ENCODE measurements at places on chromosomes 6 and 20.

DNA sequence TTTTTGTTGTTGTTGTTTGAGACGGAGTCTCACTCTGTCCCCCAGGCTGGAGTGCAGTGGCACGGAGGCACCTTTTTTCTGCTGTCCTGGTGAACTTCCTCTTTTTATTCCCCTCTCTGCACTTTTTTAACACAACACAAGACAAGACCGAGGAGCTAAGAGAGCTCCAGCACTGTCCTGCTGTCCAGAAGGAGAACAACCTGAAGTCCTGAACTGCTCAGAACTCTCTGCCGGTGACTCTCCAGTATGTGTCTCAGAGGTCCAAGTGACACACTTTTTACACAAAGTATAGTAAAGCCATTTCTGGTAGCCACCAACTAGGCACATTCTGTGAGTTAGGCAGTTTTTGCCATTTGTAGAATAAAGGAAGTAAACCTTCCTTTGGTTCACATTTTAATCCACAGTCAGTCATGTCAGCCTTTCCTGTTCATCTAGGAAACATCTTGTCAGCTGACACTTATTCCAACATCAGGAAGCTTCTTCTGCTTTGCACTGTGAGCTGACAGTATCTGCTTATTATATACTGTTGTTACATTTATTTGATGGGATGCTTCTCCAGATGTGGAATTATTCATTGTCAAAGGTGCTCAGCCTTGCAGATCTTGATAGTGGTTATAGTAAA lies 28.1 kb upstream of the TXNDC5 start:
- no peak overlapping the region for H3K27ac ChIP-seq
- no peaks in the 10 kb centered on the region for H3K27me3 ChIP-seq
- no peaks in the 10 kb centered on the region for H3K4me1 ChIP-seq
- no peak for DNase-seq
- H3K36me3 ChIP-seq, result no peaks in the 10 kb centered on the region

DNA sequence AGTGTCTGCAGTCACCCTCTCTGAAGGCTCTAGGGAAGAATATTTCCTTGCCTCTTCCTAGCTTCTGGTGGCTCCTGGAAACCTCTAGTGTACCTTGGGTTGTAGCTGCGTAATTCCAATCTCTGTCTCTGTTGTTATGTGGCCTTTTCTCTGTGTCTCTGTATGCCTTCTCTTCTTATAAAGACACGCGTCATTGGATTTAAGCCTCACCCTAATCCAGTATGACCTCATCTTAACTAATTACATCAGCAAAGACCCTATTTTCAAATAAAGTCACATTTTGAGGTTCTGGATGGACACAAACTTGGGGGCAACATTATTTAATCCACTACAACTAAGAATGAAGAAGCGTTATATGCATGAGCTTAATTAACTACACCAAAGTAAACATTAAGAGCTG lies 111.4 kb upstream of the ZNF184 start:
- peaks cover 2% of the 10 kb centered on the region for H3K27me3 ChIP-seq
- H3K27ac ChIP-seq, result no peak overlapping the region
- DNase-seq, result no peak
- no peaks in the 10 kb centered on the region for H3K4me1 ChIP-seq

GRCh38 chr6:72133324-72133723 lies 247.0 kb downstream of the RIMS1 start:
- DNase-seq, result no peak
- no peak overlapping the region for H3K27ac ChIP-seq
- H3K4me1 ChIP-seq, result no peaks in the 10 kb centered on the region
- H3K4me3 ChIP-seq, result no peak overlapping the region

DNA sequence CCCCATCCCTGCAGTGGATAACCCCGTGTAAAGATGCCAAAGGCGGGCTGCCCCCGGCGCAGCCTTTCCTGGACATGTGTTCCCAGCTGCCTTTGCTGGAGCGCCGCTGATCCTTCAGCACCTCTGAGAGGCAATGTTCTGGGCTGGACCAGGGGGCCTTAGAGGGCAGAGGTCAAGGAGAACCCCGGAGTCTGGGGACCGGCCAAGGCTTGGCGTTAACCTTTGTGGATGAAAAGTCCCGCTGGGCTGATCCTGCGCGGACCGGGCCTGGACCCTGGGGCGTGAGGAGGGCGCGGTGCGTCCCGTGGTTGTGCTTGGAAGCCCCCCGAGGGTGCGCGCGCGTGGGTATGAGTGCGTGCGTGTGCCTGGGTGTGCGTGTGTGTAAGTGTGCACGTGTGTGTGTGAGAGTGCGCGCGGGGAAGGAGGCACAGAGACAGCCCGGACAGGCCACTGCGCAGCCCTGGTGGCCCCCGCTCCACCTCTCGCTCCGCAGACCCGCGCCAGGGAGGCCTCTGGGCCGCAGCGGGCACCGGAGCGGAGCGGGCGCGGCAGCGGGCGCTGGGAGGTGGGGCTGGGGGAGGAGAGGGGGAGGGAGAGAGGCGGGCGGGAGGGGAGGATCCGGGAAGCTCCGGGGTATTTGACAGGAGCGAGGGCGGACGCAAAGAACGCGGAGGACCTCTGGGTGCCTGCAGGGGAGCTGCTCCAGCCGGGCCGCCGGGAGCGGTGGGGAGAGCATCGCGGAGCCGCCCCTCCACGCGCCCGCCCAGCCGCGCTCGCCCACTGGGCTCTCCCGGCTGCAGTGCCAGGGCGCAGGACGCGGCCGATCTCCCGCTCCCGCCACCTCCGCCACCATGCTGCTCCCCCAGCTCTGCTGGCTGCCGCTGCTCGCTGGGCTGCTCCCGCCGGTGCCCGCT lies at the start of gene SMOC2:
Gene SMOC2, plus strand, starts transcription at position 665 of the 914 bp plus-strand sequence. Its CDS starts 187 bp downstream, at position 852.
- no peak within 1 kb of the TSS for H3K27ac ChIP-seq
- H3K4me3 ChIP-seq, result peak within 1 kb of the TSS; percentile 55
- no peaks in the 10 kb centered on the region for H3K4me1 ChIP-seq
- no peaks in the 10 kb centered on the region for H3K36me3 ChIP-seq
- peak; percentile 46 for DNase-seq
- H3K27me3 ChIP-seq, result peaks cover 63% of the 10 kb centered on the region

GRCh38 chr6:7976485-7977056 lies 66.0 kb upstream of the TXNDC5 start:
- no peaks in the 10 kb centered on the region for H3K4me1 ChIP-seq
- no peaks in the 10 kb centered on the region for H3K27me3 ChIP-seq

DNA sequence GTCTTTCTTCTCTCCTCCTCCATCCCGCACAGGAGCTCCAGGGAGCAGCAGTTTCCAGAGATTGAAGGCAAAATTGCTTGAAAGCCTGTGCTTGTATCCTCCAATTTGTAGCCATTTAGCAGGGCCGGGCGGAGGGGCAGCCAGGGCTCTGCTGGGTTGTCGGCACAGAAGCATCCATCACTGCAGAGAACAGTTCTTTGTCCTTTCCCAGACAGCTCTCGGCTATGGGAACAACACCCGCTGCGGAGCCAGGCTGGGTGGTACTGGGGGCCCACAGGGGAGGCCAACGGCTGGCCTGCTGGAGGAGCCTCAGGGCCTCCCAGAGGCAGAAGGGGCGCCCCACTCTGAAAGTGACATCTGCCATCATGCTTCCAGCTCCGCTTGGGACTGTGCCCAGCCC lies 7.8 kb downstream of the HRH3 start:
- H3K4me1 ChIP-seq, result peaks cover 12% of the 10 kb centered on the region
- no peaks in the 10 kb centered on the region for H3K36me3 ChIP-seq
- H3K27me3 ChIP-seq, result peaks cover 58% of the 10 kb centered on the region
- no peak overlapping the region for H3K27ac ChIP-seq

DNA sequence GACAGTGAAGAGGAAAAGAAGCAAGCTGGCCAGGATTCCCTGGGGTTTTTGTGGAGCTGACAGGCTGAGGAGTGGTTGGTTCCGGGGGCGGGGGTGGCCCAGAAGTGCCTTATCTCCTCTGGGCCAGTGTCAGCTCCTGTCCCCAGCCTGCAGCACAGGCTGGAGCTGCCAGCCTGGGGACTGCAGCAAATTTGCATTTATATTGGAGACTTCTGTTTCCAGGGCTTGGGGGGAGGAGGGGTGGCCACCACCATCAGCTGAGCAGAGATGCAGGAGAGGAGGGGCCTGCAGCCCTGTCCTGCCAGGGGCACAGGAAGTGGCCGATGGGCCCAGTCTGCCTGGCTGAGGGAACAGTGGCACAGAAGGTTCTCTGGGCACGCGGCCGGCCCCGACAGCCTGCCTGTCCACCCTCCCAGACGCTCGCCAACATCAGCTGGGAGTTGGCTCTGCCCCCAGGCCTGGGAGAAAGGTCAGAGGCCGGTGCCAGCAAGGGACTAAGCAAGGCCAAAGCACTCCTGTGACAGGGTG lies 24.3 kb upstream of the SCRT2 start:
- no peaks in the 10 kb centered on the region for H3K36me3 ChIP-seq
- no peaks in the 10 kb centered on the region for H3K27me3 ChIP-seq
- DNase-seq, result peak; percentile 80

DNA sequence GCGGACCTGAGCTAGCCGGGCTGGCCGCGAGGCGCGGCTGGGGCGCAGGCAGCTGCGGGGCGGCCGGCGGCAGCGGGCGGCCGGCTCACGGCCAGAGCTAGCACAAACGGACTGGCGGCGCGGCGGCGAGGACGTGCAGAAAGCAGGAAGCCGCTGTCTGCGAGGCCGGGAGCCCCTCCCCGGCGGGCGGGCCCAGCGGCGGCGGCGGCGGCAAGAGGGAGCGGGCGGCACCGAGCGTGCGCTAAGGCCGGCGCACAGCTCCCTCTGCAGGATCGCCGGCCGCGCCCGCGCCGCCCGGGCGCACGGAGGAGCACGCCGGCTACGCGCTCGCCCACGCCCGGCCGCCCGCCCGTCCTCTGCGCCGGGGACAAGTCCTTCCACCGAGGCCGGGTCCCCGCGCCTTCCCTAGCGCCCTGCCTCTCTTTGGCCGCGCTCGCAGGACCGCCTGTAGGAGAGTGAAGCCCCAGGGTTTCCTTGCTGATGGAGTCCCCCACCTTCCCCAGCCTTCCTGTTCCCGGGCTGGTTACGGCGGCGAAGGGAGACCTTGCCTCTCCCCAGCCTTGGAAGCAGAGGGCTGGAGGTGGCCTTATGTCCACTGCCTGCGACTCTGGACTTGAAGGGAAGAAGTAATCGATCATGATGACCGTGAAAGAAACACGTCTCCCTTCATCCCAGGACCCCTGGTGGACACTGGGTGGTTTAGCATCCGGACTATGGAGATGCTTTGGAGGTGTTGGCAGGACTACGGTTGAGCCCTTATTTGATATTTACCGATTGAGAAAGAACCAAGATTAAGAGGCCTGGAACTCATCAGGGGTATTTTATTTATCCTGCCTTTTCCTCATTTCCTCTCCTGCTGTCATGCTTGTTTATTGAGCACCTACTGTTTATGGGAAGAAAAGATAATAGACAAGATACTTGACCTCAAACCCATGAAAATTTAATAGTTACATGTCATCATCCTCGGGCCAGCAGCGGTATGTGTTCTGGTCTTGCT lies at the start of gene PREP:
Gene PREP, minus strand, starts transcription at position 144 of the 997 bp plus-strand sequence. CDS start 191 bp downstream, outside the sequence.
- H3K4me1 ChIP-seq, result peaks cover 41% of the 10 kb centered on the region
- H3K27me3 ChIP-seq, result no peaks in the 10 kb centered on the region
- H3K27ac ChIP-seq, result peak within 1 kb of the TSS; percentile 95

DNA sequence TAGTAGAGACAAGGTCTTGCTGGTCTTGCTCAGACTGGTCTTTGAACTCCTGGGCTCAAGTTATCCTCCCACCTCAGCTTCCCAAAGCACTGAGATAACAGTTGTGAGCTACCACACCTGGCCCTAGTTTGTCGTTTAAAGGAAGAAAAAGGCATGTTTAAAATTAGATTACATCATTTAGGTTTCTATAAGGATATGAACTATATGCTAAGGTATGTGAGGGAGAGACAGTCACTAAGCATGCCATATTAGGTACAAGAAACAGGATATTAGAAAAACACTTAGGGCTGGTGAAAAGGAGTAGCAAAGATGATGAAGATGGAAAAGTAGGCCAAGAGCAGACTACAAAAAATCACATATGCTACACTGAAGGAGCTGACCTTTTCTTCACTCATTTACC lies 106.4 kb downstream of the ASCC3 start:
- H3K27me3 ChIP-seq, result no peaks in the 10 kb centered on the region
- no peaks in the 10 kb centered on the region for H3K4me1 ChIP-seq
- DNase-seq, result no peak
- no peak overlapping the region for H3K27ac ChIP-seq
- H3K4me3 ChIP-seq, result no peak overlapping the region

GRCh38 chr20:63807654-63808053 lies 23.4 kb downstream of the ZBTB46 start:
- no peaks in the 10 kb centered on the region for H3K4me1 ChIP-seq
- DNase-seq, result no peak
- no peaks in the 10 kb centered on the region for H3K36me3 ChIP-seq

DNA sequence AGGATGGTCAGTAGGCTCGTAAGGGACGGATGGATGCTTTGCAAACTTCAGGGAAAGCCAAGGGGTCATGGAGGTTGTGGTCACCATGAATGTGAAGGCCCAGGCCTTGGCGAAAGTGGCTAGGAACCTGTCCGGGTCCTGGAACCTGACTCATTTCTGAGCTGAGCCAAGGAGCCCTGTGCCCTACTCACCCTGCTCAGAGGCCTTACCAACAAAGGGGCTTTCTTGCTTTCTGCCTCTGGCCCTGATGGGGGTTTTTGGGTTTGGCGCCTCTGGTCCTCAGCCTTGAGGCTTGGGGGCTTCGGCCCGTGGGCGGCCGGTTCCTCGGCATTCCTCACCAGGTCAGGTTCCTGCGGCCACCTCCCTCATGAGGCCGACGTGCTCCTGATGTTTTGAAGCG lies 155.1 kb downstream of the DTNBP1 start:
- no peaks in the 10 kb centered on the region for H3K36me3 ChIP-seq
- H3K27ac ChIP-seq, result no peak overlapping the region
- DNase-seq, result no peak
- no peaks in the 10 kb centered on the region for H3K27me3 ChIP-seq
- peaks cover 71% of the 10 kb centered on the region for H3K4me1 ChIP-seq

- no peaks in the 10 kb centered on the region for H3K4me1 ChIP-seq
Observed at GRCh38 chr6:3693831-3694230, 57.7 kb downstream of the PXDC1 start.

DNA sequence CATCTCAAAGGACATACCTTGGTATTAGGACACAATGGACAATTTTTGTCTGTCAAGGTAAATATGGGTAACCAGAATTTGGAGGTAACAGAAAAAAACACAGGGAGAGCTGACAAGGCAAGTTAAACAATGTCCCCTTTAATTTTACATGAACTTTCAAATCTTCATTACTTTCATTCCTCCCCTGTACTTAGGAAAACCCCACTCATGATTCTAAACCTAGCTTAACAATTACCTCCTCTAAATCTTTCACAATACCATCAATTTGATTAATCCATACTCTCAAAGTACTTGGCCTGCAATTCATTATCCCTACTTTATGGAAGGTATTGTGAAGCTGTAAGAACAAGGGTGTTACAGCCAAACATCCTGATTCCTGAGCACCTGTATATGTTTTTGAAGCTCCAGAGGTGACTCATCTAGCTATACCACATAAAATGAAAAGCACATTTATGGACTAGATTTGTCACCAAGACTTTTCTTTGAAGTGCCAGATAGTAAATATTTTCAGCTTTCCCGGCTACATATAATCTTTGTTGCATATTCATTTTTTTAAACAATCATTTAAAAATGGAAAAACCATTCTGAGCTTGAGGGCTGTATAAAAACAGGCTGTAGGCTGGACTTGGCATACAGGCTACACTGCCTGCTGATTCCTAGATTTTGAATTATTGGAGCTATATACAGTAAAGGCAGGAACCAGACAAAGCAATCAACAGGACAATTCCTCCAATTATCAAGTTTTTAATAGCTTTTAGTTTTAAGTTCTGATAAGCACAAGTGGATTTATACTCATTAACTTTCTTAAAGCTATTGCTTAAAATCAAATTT lies 22.9 kb downstream of the DEK start:
- no peak for DNase-seq
- H3K27me3 ChIP-seq, result no peaks in the 10 kb centered on the region
- no peak overlapping the region for H3K4me3 ChIP-seq
- H3K36me3 ChIP-seq, result peaks cover 72% of the 10 kb centered on the region
